SJCRH30 (cell line): ENCODE measurements at places on chromosomes 2 and 18. TPM values are rescaled to one million over a fixed set of nuclear protein-coding genes. Genes with fewer than 3 reads are reported as not detected.

TSPYL6 gene
- total RNA-seq = 0.03 and 0.10 TPM in 2 replicates

HTR2B gene
- 0.15 and 0.32 TPM in 2 replicates for total RNA-seq

GRCh38 chr18:22932885-22933205, 283 bp upstream of the RBBP8 start:
- H3K27me3 ChIP-seq = no peaks in the 10 kb centered on the region
- H3K4me3 ChIP-seq = peak overlapping the region; percentile 86
- H3K4me1 ChIP-seq = no peaks in the 10 kb centered on the region
- no peaks in the 10 kb centered on the region for H3K36me3 ChIP-seq
- DNase-seq = no peak
- peak overlapping the region; percentile 93 for H3K27ac ChIP-seq

DNA sequence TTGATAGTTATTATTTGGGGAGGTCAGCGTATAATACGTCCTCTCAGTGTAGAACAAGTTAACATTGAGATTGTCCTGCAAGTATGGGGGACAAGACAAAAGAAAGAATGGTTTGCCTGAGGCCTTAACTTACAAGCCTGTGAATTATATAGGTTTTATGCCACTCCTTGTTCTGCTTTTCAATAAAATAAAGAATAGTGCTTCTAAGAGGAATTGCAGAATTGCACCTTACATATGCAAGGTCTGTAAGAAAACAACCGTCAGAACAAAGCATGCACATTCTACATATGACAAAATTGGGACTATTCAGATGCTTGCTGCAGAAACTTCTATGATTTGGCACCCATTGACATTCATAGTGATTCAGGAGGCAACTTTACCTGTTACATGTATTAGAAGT, 785.0 kb downstream of the NR4A2 start:
- H3K27ac ChIP-seq = no peak overlapping the region
- H3K4me3 ChIP-seq = no peak overlapping the region
- no peak for DNase-seq
- no peaks in the 10 kb centered on the region for H3K36me3 ChIP-seq

- H3K27ac ChIP-seq = no peak overlapping the region
- no peak for DNase-seq
- no peaks in the 10 kb centered on the region for H3K36me3 ChIP-seq
These were observed 28.9 kb upstream of the ARHGEF4 start for GRCh38 chr2:130807659-130808385.

DNA sequence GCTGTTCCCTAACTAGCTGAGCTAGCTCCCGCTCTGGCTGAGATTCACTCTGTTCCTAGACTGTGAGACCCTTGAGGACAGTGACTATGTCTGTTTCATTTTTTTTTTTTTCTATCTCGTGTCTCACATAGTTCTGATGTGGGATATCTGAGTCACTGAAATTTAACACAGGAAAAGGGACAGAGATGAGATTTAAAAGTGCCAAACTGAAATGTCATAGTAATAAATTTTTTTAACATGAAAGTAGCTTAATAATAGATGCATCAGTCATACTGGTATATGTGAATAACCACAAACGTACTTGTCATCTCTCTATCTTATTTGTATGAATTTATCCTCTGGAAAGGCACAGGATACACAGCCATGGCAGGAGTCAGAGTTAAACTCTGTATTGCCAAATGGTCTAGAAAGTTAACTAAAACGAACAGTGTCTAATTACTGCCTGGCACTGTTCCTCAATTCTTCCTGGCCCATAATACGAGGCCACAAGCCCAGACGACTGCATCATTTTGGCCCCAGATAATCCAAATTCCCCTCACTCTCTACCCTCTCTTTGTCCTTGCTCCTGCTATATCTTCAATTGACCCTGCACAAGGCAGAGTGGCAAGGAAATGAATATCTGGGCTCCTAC, 87.5 kb downstream of the SATB2 start:
- DNase-seq = no peak
- no peak overlapping the region for H3K4me3 ChIP-seq
- H3K27me3 ChIP-seq = no peaks in the 10 kb centered on the region
- H3K4me1 ChIP-seq = no peaks in the 10 kb centered on the region
- peaks cover 9% of the 10 kb centered on the region; the same call in 1 of the 2 replicates for H3K36me3 ChIP-seq
- no peak overlapping the region for H3K27ac ChIP-seq
